ENCODE measurements at places on chromosomes 2 and 18.

GRCh38 chr18:433298-433697 lies 67.2 kb downstream of the COLEC12 start:
- no peak for DNase-seq

GRCh38 chr2:9288681-9289338 lies 82.2 kb downstream of the ASAP2 start:
- DNase-seq = no peak

- no peak for DNase-seq
These were observed 763.9 kb downstream of the TMEM182 start for GRCh38 chr2:103525756-103526155.

DNA sequence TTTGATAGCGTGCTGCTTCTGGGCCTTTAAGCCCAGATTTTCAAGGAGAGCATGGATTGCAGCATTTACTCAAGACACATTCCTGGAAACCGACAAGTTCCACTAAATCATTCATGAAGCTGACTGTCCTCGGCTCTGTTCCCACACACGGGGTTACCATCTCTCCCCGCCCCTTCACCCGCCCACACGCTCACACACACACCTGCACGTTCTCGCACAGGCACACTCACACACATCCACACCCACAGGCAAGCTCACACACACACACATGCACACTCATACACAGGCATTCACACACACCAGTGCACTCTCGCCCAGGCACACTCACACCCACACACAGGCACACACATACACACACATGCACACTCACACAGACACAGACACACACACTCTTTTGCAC lies 150.0 kb upstream of the AGAP1 start:
- DNase-seq = no peak

DNA sequence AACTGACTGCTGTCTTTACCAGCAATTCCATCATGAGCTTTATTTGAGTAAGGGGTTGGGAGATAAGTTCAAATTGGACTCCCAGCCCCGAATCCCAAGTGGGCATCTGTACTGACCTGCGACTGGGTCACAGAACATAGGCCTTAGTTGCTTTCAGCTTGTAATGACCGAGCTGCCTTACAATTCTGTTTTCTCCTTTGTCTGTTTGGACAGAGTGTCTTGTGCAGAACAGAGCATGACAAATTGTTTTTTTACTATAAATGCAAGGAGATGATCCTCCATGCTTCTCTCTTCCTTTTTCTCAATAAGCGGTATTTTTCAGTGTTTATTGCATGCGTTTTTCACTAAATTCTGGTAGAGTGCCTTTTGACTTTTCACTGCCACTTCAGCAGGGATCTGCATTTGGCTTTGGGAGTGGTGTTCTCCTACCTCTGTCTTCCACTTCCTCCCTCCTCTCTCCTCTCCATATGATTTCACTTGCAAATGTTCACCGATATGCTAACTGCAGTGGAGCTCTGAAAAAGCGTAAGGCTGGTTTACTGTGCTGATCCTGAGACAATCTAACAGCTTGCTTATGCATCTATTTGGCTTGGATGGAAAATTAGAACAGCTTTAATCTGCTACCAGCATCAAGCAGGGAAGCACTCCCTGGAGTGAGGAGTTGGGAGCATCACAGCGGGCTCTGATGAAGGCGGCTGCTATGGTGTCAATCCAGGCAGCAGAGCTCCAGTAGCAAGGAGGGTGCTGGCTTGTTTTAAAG lies 158.8 kb upstream of the SMIM21 start:
- DNase-seq = no peak

DNA sequence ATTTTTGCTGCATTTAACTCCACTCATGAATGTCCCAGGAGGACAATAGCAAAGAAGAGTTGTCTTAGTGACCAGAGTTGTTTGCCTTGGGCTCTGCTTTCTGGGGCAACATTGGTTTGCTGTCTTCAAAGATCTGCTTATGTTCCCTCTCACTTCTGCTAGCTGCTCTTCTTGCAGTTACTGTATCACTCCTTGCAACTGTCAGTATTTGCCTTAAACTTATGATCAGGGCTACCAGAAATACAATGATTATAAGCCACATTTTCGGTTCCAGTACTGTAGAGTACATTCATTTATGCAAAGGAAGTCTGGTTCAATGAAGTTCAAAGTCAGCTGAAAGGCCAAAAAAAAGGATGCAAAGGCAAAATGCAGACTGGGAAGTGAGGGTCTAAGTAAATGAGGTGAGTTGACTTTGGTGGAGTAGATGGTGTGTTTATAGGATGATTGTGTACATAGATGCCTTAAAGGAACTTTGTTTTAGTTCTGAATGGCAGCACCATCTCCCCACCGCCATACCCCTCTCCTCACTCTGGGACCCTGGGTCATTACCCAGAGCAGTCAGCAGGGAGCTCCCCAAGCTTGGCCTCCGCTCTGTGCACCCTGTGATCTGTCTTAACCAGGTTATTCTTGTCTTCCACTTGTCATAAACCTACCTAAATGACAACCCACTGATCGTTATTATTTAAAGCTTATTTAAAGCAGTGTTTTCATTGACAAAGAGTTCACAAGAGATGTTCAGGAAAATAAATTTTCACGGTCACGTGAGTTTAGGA lies 236.0 kb downstream of the DOK6 start:
- DNase-seq = no peak

DNA sequence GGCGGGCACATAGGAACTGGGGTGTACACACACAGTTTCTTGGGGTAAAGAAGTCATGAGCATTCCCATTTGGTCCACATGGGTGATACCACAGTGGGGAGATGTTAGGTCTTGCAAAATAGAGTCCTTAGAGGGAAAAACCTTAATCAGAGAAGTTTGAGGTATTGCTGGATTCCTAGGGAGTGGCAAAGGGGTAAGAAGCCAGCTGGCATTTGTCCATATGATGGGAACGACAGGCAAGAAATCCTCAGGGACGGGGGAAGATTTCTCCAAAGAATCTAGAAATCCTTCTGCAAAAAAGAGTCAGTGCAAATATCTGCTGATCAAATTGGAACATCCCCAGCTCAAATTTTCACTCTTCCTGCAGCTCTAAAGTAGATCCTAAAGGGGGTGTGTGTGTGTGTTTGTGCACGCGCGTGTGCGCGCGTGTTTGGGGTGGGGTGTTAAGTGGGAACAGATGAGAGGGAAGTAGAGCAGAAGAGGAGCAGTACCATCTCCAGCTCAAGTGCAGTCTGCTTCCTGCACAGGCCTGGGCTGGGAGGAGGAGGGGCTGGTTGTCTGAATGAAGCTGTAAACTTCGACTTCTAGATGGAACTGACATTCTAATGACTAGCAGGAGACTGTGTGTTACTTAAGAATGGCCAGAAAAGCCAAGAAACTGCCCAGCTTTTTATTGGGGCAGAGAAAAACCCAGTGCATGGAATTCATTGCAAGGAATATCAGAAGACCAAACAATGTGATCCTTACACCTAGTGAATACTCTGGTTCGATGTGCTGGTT lies 168.0 kb downstream of the SPP2 start:
- peak; percentile 4 for DNase-seq

DNA sequence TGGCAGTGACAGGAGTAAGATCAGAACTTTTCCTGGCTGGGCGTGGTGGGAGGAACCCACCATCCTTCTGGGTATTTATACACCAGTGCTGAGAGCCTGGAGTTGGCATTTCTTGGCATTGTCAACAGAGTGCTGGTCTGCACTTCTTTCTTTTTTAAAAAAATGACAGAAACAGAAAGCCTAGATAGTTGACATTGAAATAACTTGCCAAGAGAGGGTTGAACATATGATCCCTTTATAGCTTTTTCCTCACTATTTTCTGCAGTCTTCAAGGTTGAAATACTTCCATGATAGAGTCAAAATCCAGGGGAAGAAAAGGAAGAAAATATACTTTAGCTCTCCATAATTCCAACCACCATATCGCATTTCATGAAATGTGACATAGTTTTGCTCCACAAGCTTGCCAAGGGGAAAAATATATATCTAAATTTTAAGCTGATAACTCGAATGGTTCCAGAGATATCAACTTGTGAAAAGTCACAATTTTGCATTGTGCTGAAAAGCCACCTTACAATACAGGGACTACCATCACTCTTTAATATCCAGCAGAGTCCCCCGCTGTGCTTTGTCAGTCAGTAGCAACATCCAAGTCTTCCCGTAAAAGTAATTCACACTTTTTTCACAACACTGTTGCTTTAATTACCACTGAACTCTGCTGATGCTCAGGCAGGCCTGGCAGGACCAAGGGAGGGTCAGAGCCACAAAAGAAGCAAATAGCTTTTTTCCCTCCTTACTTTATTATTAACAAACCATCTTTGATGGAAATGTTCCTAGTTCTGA lies 764.9 kb upstream of the FANCL start:
- DNase-seq = no peak

DNA sequence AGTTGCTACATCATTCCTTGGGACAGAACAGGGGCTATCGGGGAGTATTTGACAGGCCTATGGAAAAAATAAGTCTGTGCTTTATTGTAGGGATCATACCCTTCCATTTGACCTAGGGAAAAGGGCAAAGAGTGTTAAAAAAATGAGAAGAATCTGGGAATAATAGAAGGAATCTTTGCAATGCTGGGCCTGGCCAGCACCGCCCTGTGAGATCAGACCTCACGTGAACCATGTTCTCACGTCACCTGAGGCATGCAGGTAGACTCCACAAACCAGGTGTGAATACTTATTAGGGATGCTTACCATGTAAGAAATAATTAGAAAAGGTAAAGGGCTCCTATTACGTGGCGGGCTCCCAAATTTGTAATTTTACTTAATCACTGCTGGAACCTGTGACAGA lies 177.5 kb upstream of the GATA6 start:
- DNase-seq = no peak

Data from activated CD4-positive, alpha-beta T cell treated with anti-CD3 and anti-CD28 coated beads, Interleukin-2, amount 50 U/mL, for 4 hours (primary cell).